ENCODE measurements at places on chromosomes 7 and 10.

- no peaks in the 10 kb centered on the region for H3K27me3 ChIP-seq
- peaks cover 33% of the 10 kb centered on the region for H3K36me3 ChIP-seq
Observed at GRCh38 chr7:157360483-157361025, 23.8 kb downstream of the DNAJB6 start.

DNA sequence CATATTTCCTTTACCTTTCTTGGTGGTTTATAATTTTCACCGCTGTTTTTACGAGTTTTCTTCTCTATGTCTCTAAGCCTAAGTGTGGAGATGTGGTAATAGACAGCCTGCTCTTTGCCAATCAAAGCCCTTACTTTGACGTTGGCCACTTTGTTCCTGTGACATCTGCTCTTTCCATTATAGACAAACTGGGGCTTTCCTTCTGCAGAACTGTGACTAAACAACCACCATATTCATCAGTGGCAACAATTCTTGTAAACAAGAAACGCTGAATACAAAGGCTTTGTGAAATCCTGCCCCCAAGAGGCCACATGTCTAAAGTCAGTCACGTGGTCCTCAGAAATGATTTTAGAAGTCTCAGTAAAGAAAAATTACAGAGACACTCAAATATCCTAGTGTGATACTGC, 59.6 kb upstream of the CAPZA2 start:
- no peak overlapping the region for H3K27ac ChIP-seq
- no peak for DNase-seq
- H3K4me3 ChIP-seq = no peak overlapping the region
- H3K27me3 ChIP-seq = no peaks in the 10 kb centered on the region

DNA sequence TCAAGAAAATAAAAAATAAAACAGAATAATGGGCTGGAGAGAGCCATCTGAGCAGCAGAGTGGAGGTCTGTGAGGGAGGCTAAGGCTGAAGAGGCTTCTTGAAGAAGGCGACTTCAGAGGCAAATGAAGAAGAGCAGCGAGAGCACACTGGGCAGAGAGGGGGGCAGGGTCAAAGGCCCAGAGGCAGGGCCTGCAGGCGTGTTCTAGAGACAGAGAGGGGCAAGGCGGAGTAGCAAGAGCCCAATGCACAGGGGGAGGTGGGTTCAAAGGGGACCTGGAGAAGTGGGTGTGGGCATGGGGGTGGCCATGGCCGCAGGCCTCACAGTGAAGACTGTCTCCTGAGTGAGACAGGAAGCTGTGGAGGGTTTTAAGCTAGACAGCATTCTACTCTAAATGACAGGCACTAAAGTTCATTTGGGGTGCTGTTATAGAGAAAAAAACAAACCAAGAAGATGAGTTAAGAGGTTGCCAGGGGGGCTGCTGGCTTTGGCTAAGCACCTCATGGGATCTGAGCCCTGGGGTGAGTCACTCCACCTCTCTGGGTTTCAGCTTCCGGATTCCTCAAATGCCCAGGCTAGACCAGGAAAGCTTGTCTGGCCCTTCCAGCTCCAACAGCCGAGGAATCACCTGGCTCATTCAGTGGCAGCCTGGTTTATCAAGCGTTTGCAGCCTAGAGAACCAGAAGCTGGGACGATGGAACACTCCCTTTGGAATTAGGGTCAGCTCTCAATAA, 81.7 kb downstream of the DLG5 start:
- H3K27ac ChIP-seq = no peak overlapping the region
- no peak overlapping the region for H3K4me3 ChIP-seq
- peaks cover 3% of the 10 kb centered on the region for H3K36me3 ChIP-seq

- H3K36me3 ChIP-seq = no peaks in the 10 kb centered on the region
- no peak for DNase-seq
- no peaks in the 10 kb centered on the region for H3K4me1 ChIP-seq
- no peak overlapping the region for H3K27ac ChIP-seq
- H3K27me3 ChIP-seq = no peaks in the 10 kb centered on the region
Observed at GRCh38 chr7:155119801-155120382, 49.8 kb downstream of the HTR5A start.

DNA sequence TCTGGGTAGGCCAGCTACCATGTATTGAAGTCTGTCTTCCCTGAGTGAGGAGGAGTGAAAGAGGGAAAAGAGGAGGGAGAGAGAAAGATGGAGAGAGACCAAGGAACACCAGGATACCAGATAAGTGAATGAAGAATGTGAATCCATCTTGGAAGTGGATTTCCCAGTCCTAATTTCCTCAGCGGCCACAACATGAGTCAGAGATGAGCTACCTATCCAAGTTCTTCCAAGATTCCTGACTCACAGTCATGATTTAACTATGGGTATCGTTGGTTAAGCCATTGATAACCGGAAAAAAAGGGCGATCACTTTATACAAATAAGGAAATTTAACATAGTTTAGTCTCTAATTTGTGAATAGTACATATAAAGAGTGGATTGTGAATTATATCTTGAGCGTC, 561.8 kb downstream of the ATRNL1 start:
- no peaks in the 10 kb centered on the region for H3K4me1 ChIP-seq
- H3K36me3 ChIP-seq = no peaks in the 10 kb centered on the region
- H3K4me3 ChIP-seq = no peak overlapping the region
- no peak for DNase-seq
- H3K27me3 ChIP-seq = no peaks in the 10 kb centered on the region

- no peak within 1 kb of the TSS for H3K27ac ChIP-seq
- peak within 1 kb of the TSS; percentile 6 for H3K4me3 ChIP-seq
- H3K27me3 ChIP-seq = peaks cover 29% of the 10 kb centered on the region
- no peaks in the 10 kb centered on the region for H3K36me3 ChIP-seq
Observed at GRCh38 chr10:69573056-69573806, at the start of gene NEUROG3. TSS of gene NEUROG3 (minus strand) at chr10:69573422. CDS start at chr10:69573043, 379 bp downstream.

DNA sequence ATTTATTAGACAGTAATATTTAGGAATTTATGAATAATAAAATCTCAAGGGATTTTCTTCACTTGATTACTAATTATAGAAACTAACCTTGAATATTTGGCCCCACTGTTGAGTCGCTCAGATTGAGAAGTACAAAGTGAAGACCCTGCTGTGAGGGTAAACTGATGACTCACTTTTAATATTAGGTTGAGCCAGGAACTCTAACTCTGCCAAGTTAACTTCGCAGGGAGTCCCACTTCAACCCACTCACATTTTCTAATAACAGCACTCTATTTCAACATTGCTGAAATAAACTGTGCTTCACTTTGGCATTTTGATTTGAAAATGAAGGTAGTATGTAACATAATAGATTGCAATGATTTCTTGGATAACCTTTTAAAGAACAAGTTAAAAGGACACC, 200.7 kb downstream of the POLR1F start:
- H3K27ac ChIP-seq = no peak overlapping the region
- no peaks in the 10 kb centered on the region for H3K4me1 ChIP-seq
- no peak for DNase-seq
- H3K4me3 ChIP-seq = no peak overlapping the region
- H3K36me3 ChIP-seq = no peaks in the 10 kb centered on the region
- no peaks in the 10 kb centered on the region for H3K27me3 ChIP-seq

DNA sequence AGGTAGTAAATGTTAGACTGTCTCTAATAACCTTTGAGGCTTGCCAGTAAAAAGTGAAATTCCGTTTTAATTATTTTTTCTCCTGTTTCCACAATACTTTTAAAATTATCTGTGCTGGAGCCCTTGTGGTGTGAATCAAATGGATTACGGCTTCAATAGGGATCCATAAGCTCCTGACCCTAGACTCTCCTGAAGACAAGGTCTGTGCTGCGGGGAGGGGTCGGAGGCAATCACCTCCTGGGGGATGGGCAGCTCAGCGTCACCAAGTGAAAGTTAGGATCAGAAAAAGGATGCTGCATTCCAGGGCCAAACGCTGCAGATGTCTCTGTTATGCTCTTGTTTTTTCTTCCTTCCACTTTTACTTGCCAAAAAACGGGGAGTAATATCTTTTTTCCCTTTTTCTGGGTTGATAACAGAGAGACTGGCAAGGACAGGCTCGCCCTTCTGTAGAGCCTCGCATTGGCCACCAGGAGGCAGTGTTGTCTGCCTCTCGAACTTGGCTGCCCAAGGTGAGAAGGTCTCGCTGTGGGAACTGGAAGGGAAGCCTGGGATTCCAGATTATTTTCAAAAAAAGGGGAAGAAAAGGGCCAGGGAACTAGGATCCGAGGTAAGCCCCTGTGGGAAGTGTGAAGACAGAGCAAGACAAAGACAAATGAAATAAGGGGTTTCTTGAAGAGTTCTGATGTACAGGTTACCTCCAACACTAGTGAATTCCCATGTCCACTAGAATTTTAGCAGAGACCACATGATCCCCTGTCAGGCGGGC, 621.9 kb downstream of the ACTR3B start:
- H3K36me3 ChIP-seq = no peaks in the 10 kb centered on the region
- H3K4me3 ChIP-seq = no peak overlapping the region
- DNase-seq = no peak
- no peaks in the 10 kb centered on the region for H3K27me3 ChIP-seq

DNA sequence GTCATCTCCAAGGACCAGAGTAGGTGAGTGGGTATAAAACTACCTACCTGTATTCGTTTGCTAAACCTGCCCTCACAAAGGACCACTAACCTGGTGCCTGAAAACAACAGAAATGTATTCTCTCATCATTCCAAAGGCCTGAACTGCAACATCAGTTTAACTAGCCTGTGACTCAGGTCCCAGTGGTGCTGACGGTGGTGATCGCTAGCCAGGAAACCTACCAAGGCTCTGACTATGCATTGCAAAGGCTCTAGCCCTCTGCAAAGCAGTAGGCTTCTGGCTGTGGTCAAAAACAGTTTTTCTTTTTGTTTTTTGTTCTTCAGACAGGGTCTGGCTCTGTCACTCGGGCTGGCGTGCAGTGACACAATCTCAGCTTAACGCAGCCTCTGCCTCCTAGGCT, 107.5 kb downstream of the NPTX2 start:
- no peak overlapping the region for H3K4me3 ChIP-seq
- no peak for DNase-seq
- H3K36me3 ChIP-seq = no peaks in the 10 kb centered on the region

- peak overlapping the region; percentile 76 for H3K27ac ChIP-seq
- DNase-seq = peak; percentile 81
- no peaks in the 10 kb centered on the region for H3K27me3 ChIP-seq
- H3K36me3 ChIP-seq = peaks cover 23% of the 10 kb centered on the region
Observed at GRCh38 chr10:48759113-48759901, 74.6 kb downstream of the WDFY4 start.

DNA sequence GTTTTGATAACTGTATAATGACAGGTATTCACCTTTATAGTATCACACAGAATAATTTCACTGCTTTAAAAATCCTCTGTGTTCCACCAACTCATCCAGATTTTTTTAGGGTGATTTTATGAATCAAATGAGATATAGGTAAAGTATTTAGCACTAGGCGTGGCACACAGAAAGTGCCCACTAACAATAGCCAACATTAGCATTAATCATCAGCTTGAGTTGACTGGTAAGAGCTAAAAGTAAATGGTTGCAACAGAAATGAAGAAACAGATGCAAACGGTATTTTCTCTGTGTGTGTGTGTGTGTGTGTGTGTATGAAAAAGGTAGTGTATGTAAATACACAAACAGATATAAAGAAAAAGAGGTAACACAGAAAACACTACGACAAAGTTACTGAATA, 378.8 kb upstream of the ETV1 start:
- H3K4me3 ChIP-seq = no peak overlapping the region
- no peaks in the 10 kb centered on the region for H3K4me1 ChIP-seq

GRCh38 chr7:106839511-106839910, 25.6 kb upstream of the PIK3CG start:
- H3K36me3 ChIP-seq = no peaks in the 10 kb centered on the region
- no peak overlapping the region for H3K4me3 ChIP-seq
- no peaks in the 10 kb centered on the region for H3K27me3 ChIP-seq
- no peaks in the 10 kb centered on the region for H3K4me1 ChIP-seq
- DNase-seq = no peak

- no peak overlapping the region for H3K4me3 ChIP-seq
- no peaks in the 10 kb centered on the region for H3K4me1 ChIP-seq
- no peak for DNase-seq
- no peaks in the 10 kb centered on the region for H3K36me3 ChIP-seq
- H3K27me3 ChIP-seq = no peaks in the 10 kb centered on the region
Observed at GRCh38 chr7:81399471-81399870, 370.4 kb downstream of the HGF start.

GRCh38 chr7:36311539-36311938, 78.1 kb upstream of the ANLN start:
- DNase-seq = no peak
- H3K36me3 ChIP-seq = no peaks in the 10 kb centered on the region
- H3K4me3 ChIP-seq = no peak overlapping the region
